ENCODE measurements at places on chromosomes 12 and 14.

- no peak for DNase-seq
Observed at GRCh38 chr12:10033783-10034545, 3.5 kb downstream of the CLEC9A start.

GRCh38 chr12:991350-992333 lies 619 bp downstream of the ERC1 start:
- DNase-seq, result no peak

DNA sequence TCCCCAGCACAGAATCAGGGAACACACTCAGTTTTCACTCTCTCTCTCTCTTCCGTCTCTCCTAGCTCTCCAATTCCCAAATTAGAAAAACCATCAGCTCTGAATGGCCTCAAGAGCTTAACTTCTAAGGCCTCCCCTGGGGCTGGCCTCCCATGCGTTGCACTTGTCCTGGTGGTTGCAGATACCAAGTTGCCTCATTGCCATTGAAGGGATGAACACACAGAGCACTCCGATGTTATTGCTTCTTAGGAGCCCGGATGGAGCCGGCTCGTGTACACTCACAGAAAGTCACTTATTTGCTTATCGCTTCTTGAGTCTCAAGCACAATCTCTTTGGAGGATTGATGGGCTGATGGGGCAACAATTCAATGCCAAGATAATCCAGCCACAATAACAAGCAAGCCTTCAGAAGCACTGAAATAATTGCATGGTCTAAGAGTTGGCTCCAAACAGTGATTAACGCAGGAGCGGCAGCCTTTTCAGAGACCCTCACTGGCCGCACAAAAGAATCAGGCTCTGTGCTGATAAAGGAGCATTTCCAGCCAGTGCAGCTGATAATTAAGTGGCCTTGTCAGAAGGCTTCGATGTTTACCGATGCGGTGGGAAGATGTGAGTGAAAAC lies 175.8 kb upstream of the TMEM132C start:
- no peak for DNase-seq

DNA sequence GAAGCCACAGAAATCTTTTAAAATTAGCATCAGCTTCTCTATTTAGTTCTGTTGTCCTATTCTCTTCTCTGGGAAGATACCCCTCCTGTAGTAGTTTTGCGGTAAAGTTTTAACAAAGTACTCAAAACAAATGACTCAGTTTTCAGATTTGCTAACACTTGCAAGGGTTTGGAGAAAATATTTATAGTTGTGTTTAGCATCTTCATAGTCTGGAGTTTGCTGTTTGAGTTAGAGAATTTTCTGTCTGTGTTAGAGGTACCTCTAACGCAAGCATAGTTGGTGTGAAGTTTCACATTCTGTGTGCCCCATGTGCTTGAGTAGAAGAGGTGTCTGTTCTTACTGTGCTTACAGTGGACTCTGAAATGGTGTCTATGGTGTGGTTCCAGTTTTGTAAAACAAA lies 36.0 kb downstream of the ANKRD9 start:
- DNase-seq, result no peak

DNA sequence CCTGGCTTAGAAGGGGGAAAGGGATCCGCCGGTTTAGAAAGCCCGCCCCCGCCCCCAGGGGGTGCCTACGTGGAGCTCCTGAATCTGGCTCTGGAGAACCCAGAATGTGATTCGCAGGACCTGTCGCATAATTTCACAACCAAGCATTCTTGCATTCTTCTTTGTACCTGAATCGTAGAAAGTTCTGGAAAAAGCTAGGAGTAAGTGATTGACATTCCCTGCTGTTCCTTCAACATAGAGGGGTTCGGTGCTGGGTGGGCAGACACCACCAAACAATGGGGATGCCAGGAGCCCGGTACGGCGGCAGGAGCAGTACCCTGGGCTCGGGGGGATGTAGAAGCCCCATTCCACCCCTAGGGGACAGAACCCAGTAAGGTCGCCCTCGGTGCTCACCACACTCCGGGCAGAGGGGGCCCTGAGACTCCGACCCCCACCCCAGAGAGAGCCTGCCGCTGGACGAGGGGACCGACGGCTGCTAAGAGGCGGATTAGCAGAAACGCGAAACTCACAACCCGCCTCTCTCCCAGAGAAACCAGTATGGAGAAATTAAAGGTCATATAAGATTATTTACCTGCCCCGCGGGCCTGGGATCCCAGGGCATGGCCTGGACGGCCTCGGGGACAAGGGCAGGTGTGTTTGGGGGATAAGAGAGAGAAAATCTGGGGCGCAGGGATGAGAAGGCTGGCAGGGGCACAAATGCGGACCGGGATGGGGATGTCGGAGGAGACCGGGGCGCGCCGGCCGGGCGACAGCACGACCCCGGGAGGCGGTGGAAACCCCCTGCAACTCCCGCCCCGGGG lies 520 bp downstream of the CSRP2 start:
- peak; percentile 22 for DNase-seq

GRCh38 chr12:95805864-95806671 lies 15.5 kb upstream of the NTN4 start:
- no peak for DNase-seq

DNA sequence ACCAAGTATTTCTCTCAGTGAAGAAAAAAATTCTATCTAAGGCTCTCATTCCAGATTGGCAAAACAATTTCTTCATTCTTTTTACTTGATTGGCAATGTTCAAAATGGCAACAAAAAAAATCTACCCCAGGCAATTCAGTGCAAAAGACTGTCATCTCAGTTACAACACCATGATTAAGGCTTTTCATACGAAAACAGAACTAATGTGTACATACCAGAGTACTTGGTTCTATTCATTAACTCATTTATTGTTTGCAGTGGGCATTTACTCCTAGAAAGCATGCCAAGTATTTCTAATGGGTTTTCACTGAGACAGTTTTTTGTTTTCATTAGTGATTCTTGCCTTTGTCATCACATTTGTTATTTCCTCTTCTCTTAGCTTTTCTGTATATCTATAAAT lies 33.0 kb downstream of the DBX2 start:
- no peak for DNase-seq

DNA sequence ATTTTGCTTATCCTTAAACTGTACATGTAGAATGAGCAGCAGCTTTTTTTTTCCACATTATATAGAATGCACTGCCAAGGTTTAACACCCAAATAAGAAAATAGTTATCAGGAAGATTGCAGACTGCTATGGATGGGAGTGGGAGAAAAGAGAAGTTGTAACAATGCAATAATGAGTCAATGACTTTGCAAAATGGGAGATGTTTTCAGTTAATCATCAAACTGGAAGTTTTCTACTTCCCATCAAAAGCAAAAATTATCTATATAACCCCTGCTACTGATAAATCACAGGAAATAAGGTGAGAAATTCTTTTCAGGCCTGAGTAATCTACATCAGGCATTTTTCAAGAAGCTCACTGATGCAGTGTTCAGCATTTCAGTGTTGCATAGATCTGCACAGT lies 309.1 kb downstream of the GXYLT1 start:
- DNase-seq, result no peak

- DNase-seq, result no peak
Observed at GRCh38 chr12:80862531-80862930, 75.2 kb downstream of the LIN7A start.

GRCh38 chr14:32597771-32598170 lies 268.7 kb downstream of the AKAP6 start:
- no peak for DNase-seq

- DNase-seq, result no peak
Observed at GRCh38 chr12:62976110-62976662, 41.2 kb upstream of the PPM1H start.
